Occipital lobe (tissue), 3 donors: ENCODE measurements at places on chromosomes 11 and 22.

DNA sequence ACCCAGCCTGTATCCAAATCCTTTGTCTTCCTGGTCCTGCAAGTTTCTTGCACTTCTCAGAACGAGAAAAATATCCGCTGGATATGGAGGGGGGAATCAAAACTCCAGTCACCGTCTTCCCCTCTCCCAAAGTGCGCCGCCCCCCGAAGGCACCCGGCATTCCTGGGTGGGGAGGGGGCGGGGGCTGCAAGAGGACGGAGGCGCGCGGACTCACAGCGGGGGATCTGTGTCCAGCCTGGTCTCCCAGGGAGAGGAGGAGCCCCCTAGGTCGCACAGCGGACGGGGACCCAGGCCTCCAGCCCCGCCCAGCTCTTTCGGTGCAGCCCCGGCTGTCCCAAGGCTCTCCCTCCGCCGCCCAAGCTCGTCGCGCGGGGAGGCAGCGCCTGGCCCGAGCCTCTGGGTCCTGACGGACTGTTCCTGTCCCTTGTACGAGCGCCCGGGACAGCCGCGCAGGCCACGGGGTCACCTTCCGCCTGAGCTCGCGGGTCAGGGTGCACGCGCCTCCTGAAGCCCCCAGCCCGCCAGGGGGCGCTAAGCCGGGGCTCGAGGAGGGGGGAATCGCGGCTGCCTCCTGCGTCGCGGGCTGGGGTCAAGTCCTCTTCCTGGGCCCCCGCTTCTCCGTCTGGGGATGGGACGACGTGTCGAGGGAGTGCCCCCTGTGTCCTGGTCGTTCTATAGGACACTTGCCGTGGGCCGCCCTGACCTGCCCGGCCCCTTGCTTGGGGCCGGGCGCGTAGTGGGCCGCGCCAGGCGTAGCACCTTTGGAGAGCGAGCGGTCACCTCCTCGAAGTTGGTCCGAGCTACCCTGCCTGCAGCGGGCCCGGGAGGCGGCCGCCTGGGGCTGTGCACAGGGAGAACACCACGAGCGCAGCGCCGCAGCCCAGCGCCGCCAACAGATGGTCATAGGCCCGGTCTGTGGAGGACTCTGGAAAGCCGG, 2.4 kb upstream of the WNT11 start:
- no peak for DNase-seq

- no peak for DNase-seq
Observed at GRCh38 chr11:87187930-87188329, 150.2 kb downstream of the TMEM135 start.

DNA sequence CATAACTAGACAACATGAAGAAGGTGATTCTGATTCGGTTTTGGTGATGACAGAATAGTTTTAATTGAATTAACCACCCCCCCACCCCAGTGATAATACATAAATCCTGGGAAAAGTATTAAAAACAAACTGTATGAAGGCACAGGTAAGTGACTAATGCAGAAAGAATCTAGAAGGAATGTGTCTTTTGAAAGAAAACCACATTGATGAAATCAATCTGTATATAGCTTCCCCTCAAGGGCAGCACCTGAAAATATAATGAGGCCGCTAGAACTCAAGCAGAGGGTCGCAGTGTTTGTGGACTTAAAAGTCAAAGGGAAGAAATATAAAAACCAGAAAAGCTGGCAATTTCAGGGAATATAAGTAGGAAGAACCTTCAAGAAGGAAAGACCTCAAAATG, 580.5 kb upstream of the CHORDC1 start:
- no peak for DNase-seq

DNA sequence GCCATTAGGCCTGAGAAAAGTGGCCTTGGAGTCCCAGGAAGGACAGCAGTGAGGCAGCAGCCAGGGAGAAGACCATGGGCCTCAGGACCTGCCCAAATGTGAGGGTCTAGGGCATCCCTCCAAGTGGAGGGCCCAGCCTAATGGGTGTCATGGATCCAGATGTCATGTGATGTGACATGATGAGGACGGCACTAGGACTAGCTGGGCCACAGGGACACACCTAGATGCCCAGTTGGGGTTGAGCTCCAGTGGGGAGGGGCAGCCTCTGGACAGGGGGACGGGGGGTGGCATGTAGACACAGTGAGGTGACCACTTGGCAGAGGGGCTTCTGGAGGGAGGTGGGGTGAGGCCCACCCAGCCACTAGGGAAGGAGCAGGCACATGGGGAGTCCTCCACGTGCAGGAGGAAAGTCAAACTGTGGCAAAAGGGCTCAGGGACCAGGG, 5.4 kb downstream of the SCARF2 start:
- no peak for DNase-seq
